ENCODE measurements at places on chromosomes 16 and 17.
A peak's percentile ranks its signal among the peaks of the same experiment; 100 is the strongest.

DNA sequence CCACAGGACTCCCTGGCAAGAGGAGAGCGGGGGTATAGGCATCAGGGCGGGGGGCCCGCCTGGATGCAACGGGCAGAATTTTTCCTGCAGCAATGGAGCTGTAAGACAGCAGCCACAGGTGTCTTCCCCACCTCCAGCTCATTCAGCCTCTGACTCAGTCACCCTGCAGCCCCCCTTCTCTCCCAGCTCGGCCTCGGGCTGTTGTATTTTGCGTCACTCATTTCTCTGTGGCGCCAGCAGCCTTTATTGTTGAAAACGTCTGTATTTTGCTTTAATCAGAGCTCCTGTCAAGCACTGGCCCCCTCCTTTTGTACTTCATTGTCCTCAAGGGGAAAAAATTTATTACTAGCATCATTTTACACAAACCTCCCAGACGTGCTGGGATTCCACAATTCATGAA lies 117.7 kb downstream of the WSCD1 start:
- no peak for DNase-seq

GRCh38 chr16:35734728-35735402 lies 2275.5 kb downstream of the TP53TG3F start:
- no peak for DNase-seq

GRCh38 chr16:64391063-64391600 lies 730.7 kb downstream of the CDH11 start:
- DNase-seq, result no peak

- no peak for DNase-seq
Observed at GRCh38 chr17:50447870-50448595, 20.6 kb downstream of the CHAD start.

- no peak for DNase-seq
Observed at GRCh38 chr16:75111514-75111940, 5.1 kb downstream of the LDHD start.

- DNase-seq, result peak; percentile 77
Observed at GRCh38 chr16:31108035-31108793, at the start of gene BCKDK. Gene BCKDK, plus strand, starts transcription at chr16:31108386. Its CDS starts 838 bp downstream, at chr16:31109224.

- DNase-seq, result no peak
Observed at GRCh38 chr17:71633391-71633849, 487.4 kb upstream of the SOX9 start.

DNA sequence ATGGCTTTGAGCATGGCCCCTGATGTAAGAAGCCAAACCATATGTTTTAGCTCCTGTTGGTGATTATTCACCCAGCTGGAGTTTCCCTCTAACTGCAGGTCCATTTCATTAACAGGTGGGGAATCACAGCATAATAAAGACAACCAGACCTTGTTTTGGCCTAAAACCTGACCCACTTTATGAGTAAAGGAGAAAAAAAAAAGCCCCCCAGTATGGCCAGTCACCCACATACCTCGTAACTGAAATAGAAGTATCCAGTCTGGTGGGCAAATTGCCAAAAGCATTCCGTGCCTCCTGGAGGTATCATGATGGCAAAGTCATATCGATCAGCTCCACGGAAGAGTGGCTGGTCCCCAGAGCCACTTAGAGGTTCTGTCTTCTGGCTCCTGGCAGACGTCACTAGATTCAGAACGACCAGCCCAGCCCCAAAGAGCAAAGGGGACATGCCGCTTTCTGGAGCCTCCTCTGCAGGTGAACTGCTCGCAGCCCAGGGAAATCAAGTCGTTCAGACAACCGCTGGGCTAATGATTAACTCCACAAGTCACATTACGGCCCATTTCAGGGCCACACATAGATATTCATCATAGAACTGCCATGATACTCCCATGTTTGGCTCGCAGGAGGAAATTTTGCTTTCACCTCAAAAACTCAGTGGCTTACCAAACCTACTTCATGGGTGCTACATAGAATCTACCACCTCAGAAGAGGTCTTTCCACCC lies at the start of gene TMED6:
Gene TMED6, minus strand, starts transcription at position 478 of the 719 bp plus-strand sequence. Its CDS starts 33 bp downstream, at position 445.
- DNase-seq, result no peak

DNA sequence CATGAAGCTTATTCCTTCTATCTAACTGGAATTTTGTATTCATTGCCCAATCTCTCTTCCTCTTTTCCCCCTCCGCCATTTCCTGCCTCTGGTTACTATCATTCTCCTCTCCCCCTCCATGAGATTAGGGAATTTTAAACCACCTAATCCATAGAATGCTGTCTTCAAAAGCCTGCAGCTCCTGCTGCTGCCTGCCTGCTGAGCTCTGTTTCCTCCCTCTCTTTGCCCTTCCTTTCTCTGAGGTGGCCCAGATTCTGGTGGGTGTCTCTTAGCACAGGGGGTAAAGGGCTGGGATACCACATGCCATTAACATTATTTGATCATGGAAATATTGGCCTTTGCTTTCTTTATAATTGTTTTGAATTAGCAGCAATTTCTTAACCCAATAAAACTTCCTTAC lies 241.6 kb downstream of the CNTNAP4 start:
- no peak for DNase-seq

DNA sequence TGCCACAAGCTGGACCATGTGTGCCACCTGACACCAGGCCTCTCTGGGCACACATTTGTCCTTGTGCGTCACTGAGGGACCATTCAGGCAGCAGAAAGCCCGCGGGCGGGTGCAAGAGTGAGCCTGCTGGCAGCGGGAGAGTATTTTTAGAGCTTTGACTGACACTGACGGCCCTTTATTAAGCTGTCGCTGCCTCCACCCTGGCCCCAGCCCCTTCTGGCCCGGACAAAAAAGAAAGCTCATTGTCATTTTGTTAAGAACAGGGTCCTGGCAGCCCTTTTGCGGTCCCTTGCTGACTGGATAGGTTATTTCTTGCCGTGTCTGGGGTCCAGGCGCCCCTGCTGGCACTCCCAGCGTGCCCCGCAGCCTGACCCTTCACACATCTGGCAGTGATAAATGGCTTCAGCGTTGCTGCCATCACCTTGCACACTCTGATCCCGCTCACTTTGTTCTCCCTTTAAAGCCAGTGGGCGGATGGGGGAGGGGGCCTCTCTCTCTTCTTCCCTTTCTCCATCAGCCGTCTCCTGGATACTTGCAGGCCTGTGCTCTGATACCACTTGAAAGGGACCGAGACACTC lies 78.4 kb upstream of the NKD1 start:
- no peak for DNase-seq

DNA sequence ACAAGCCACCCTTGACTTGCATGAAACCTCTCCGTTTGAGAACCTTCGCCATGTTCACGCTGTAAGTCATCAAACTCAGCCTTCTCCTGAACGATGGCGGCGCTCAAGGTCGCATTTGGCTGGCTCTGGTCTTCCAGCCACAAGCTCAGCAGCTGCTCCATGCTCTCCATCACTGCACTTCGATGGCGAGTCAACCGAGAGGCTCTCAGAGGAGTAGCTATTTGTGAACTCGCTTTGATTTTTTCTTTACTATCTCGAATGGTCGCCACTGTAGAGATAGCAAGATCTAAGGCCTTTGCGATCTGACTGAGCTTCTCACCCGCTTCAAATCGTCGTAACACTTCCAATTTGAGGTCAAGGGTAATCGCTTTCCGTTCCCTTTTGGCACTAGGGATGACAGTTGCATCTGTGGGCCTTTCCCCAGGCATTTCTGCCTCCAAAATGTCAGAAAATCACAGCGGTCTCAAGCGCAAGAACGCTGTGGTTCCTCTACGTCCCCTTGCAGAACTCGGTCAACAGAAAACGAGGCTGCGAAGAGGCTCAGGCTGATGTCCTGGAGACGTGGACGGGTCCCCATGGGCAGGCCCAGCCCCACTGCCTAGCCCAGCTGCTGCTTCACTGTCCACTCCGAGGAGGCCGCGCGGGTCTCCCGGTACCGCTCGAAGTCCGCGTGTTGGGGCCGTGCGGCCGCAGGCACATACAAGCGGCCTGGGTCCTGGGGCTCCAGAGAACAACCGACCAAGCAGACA lies 23.1 kb downstream of the DEF8 start:
- DNase-seq, result no peak

DNA sequence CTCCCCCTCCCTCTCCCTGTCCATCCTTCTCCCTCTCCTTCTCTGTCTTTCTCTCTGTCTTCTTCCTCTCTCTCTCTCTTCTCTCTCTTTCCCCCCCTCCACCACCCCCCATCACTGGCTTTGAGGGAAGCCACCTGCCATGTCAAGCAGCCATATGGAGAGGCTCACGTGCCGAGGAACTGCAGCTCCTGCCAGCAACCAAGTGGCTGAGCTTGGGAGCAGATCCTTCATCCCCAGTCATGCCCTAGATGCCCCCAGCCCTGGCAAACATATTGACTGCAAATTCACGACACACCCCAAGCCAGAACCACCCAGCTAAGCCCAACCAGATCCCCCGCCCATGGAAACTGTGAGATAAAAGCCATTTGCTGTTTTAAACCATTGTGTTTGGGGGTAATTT lies 40.9 kb upstream of the RBFOX3 start:
- no peak for DNase-seq

GRCh38 chr16:69382421-69382820 lies 3.4 kb downstream of the TERF2 start:
- no peak for DNase-seq

- no peak for DNase-seq
Observed at GRCh38 chr17:44914148-44914547, 1.2 kb downstream of the GFAP start.

GRCh38 chr17:15409721-15410250 lies 57.6 kb downstream of the CDRT4 start:
- DNase-seq, result no peak

- DNase-seq, result no peak
Observed at GRCh38 chr17:21357281-21357680, 18.9 kb upstream of the KCNJ12 start.

DNA sequence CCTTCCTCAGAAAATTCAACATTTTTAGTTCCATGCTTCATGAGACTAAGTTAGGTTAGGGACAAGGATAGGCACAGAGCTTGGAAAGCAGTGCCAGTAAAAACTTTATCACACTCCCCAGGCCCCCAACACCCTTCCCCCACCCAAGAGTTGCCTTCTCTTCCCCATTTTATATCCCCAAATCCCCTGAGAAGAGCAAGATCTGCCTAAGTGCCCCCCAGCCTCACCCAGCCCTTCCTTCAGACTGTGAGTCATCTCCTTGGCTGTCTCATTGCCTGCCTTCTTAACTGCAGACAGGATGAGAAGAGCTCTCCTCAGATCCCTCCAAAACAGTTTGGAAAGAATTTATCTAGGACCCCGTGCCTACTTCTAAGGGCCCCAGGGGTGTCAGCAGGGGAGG lies 55.8 kb downstream of the NEUROD2 start:
- no peak for DNase-seq

DNA sequence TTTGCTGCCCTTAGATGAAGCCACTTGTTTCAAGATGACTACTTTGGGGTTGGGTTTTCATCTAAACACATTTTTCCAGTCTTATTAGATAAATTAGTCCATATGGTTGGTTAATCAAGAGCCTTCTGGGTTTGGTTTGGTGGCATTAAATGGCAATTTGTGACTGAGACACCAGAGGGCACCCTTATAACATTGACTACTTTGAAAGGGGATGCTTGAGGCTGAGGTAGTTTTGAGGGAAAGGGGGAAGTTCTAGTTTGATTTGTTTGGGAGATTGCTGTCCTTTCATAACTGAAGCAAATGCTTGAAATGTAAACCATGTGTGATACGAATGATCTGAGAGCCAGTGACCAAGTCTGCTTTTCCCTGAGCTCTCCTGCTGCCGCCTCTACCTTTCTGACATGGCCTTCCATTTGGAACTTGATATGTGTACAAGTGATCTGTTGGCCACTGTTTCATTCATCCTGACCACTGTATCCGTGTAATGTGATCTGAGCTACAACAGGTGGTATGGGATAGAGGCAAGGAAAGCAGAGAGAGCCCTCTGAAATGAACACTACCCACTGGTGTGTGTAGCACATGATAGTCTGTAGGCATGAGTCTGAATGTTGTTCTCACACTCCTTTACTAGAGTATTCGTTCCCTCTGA lies 5.8 kb upstream of the RARA start:
- peak; percentile 47 for DNase-seq

GRCh38 chr17:10797476-10798328 lies 6.2 kb downstream of the TMEM238L start:
- no peak for DNase-seq

DNA sequence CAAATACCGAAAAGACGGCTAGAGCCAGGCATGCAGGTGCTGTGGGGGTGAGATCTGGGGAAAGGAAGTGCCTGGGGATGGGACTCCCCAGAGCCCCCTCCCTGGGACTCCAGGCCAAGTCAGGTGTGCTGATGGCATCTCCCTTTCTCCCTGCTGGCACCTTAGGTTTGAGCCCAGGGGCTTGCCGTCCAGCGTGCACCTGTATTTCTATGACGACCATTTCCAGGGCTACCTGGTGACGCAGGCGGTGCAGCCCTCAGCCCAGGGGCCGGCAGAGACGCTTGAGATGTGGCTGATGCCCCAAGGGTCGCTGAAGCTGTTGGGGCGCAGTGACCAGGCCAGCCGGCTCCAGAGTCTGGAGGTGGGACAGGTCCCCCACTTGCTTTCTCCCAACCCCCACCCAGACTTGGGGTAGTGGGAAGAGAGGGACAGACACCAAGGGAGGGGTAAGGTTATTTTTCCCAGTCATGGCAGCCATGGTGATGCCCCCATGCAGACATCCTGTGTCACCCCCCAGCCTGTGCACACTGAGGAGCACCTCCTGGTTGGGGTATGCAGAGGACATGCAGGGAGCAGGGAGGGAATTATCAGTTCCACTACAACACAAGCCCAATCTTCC lies 11.1 kb downstream of the XYLT2 start:
- no peak for DNase-seq

- DNase-seq, result no peak
Observed at GRCh38 chr16:19005561-19006445, 22.1 kb downstream of the TMC7 start.

DNA sequence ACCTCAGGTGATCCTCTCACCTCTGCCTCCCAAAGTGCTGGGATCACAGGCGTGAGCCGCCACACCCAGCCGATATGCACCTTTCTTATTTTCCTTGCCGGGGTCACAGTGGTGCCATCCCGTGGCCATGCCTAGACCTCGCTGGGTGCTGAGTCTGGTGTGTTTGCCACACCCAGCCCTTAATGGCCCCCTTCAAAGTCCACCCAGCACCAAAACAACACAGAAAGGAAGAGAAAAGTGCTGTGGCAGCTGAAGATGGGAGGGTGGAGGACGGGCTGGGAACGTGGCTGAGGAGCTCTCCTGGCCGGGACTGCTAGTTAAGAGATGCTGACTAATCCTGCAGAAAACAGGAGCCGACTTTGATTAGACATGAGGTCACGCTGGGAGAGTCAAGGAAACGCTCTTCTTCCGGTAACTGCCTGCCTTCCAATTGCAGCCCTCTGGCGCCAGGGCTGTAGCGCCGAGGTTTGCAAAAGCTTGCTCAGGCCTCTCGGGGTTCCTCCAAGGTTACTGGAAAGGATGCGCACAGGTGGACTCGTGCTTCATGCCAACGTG lies 10.9 kb downstream of the SLC43A2 start:
- DNase-seq, result no peak

GRCh38 chr16:4393240-4393600 lies 21.6 kb downstream of the VASN start:
- DNase-seq, result no peak

DNA sequence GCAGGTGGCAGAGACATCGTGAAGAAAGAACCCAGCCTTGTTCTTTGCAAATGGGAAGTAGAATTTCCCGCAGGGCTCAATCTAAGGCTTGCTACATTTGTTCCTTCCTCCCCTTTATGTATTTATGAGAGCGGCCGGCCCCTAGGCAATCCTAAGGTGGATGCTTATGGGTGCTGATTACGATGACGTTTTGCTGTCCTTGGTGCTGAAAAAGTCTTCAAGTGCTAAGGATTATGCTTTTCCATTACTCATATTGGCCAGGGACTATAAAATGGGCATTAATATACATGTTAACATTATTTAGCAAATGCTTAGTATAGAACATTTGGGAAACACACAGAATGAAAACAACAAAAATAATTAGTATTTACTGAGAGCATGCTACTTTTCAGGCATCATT lies 313.3 kb upstream of the XYLT1 start:
- no peak for DNase-seq

- DNase-seq, result peak; percentile 65
Observed at GRCh38 chr17:20234276-20234675, 225.1 kb downstream of the SPECC1 start.

Measured in activated naive CD4-positive, alpha-beta T cell treated with anti-CD3 and anti-CD28 coated beads, Interleukin-2, amount 50 U/mL, for 16 hours (primary cell).